ENCODE measurements at places on chromosomes 16 and 17.

- peak; percentile 29 for DNase-seq
Measured at GRCh38 chr16:71628810-71629209, 2.8 kb downstream of the MARVELD3 start.

DNA sequence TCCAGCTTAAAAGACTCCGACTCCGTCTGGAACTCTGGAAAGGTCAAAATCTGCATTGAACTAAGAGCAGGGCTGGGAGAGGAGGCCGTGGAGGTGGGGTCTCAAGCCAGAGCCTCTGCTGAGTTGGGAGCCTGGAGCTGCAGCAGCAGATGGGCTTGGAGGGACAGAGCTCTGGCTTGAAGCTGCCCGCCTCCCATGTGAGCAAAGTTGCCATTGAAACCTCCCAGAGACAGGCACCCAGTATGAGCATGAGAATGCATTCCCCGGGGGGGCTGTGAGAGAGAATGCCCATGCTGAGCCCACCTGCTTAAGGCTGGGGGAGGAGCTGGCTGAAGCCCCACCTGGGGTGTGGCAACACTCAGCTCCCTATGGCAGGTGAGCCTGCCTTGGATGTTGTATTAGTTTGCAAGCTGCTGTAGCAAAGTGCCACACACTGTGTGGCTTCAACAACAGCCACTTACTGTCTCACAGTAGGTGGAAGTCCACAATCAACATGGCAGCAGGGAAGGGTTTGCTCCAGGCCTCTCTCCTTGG lies 9.6 kb downstream of the KIF19 start:
- no peak for DNase-seq

GRCh38 chr17:81066072-81066471 lies 31.1 kb downstream of the BAIAP2 start:
- peak; percentile 27 for DNase-seq

DNA sequence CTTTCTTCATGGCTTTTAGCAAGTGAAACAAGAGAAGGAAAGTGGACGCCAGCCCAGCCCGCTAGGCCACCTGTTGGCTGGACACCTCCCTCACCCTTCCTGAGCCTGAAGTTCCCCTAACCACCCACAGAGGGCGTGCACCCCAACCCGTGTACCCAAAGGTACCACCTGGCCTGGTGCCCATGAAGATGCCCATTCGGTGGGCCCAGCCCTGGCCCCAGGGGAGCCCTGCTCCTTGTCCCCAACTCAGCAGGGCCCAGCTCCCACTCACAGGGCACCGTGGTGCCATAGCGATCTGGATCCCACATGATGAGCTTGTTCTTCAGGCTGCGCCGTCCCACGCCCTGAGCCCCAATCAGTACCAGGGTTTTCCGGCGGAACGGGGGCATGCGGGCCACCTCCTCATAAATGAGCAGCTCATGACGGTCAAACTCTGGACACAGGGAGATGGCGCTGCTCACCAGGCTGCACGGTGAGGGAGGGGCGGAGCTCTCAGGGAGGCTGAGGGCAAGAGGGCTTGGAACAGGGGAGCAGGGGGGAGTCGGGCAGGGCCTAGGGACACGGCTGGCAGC lies 26.8 kb downstream of the MPP2 start:
- DNase-seq, result peak; percentile 30

GRCh38 chr17:37131669-37132611 lies 183.2 kb downstream of the AATF start:
- no peak for DNase-seq
